ENCODE measurements at places on chromosomes 3 and 15. TPM values are rescaled to one million over a fixed set of nuclear protein-coding genes. Genes with fewer than 3 reads are reported as not detected.

GRCh38 chr3:170077361-170077760 is 39.6 kb downstream of the GPR160 start:
- H3K27me3 ChIP-seq, result no peaks in the 10 kb centered on the region
- no peaks in the 10 kb centered on the region for H3K4me1 ChIP-seq
- H3K4me3 ChIP-seq, result no peak overlapping the region
- H3K27ac ChIP-seq, result no peak overlapping the region

DNA sequence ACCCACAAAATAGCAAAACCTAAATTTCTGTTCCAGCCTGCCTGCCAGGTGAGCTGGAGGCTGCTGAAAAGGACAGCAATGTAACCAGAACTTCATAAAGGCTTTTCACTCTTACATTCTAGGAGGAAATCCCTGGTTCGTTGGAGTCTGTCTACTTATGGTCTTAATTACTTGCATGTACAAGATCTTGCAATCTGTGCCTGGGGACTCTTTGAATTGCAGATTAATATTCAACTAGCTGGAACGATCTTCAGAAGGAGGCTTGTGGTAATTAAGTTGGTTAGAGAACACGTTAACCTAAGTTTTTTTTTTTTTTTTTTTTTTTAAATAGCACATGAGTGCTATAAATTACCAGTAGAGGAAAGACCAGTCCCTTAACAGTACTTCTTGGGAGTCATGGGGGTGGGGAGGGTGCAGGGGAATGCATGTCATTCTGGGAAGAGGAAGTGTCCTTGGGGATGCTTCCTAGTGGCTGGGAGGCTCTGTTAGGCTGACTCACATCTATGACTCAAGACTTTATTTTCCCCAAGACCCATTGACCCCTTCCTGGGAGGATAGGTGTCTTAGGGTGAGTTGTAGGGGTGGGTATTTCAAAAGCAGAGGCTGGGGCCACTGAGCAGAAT is 139.8 kb downstream of the RAB11A start:
- H3K27me3 ChIP-seq, result peaks cover 9% of the 10 kb centered on the region
- H3K4me3 ChIP-seq, result no peak overlapping the region
- no peak overlapping the region for H3K27ac ChIP-seq
- no peak for DNase-seq

The ETV5 gene
- total RNA-seq, result 1.3 TPM

The CSK gene
- 262 TPM for total RNA-seq

GRCh38 chr15:68272721-68273271 is 4.7 kb upstream of the FEM1B start:
- H3K27ac ChIP-seq, result no peak overlapping the region
- no peak for DNase-seq
- H3K27me3 ChIP-seq, result peaks cover 1% of the 10 kb centered on the region
- H3K4me3 ChIP-seq, result no peak overlapping the region
- no peaks in the 10 kb centered on the region for H3K36me3 ChIP-seq

- H3K27ac ChIP-seq, result no peak overlapping the region
- peaks cover 17% of the 10 kb centered on the region for H3K4me1 ChIP-seq
- H3K4me3 ChIP-seq, result no peak overlapping the region
These were observed 127.0 kb downstream of the TFDP2 start for GRCh38 chr3:142022381-142022780.

Measured in activated CD4-positive, alpha-beta memory T cell treated with anti-CD3 and anti-CD28 coated beads for 36 hours (primary cell).